Type B pancreatic cell (in vitro differentiated cells): ENCODE measurements at places on chromosomes 13 and 19. TPM values are rescaled to one million over a fixed set of nuclear protein-coding genes. Genes with fewer than 3 reads are reported as not detected.

The SHD gene
- total RNA-seq: 4.9 and 6.1 TPM in 2 replicates

The ABHD8 gene
- 11.6 and 14.3 TPM in 2 replicates for total RNA-seq

The PCDH20 gene
- 7.2 and 13.4 TPM in 2 replicates for total RNA-seq

GRCh38 chr13:49958321-49958720 lies 22.2 kb upstream of the SPRYD7 start:
- no peaks in the 10 kb centered on the region for H3K27me3 ChIP-seq
- H3K27ac ChIP-seq: no peak overlapping the region
- DNase-seq: no peak
- H3K36me3 ChIP-seq: peaks cover 22% of the 10 kb centered on the region
- no peaks in the 10 kb centered on the region for H3K4me1 ChIP-seq
- no peak overlapping the region for H3K4me3 ChIP-seq

GRCh38 chr19:40367577-40368434 lies 19.3 kb downstream of the PLD3 start:
- H3K4me1 ChIP-seq: peaks cover 18% of the 10 kb centered on the region
- H3K36me3 ChIP-seq: peaks cover 8% of the 10 kb centered on the region
- no peaks in the 10 kb centered on the region for H3K27me3 ChIP-seq
- no peak for DNase-seq
- H3K4me3 ChIP-seq: no peak overlapping the region

DNA sequence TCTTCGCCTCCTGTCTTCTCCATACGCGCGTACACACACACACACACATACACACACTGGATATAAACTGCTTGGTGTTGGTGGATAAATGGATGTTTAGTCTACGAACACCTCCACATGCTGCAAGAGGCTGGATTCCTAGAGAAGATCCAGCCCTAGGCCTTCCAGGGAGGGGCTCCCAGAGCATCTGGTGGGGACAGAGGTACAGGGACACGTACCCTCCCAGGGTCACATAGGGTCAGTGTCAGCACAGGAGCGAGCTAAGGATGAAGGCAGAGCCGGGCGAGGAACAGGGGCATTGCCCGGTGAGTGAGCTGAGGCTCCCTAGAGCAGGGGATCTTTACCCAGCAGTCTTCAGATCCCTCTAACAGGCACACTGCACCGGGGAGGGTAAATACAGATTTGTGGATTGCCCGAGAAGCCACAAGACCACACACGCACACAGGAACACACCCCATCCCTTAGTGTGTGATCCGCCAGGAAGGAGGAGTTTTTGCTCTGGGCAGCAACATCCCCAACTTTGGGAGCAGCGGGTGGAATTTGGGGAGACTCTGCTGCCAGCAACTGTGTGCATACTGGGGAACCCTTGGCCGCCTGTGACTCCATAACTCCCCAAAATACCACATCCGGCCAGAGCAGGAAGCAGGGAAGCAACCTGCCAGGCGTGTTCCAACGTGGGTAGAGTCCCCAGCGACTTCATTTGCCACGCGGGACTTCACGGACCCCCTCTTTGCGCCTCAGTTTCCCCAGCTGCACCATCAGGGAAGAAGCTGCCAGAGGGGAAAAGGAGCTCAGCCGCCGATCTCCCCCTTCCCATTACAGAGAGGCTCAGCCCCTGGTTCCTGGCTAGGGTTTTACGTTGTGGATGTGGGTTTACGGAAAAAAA lies 5.8 kb upstream of the TLE2 start:
- peak overlapping the region; percentile 93 for H3K4me3 ChIP-seq
- DNase-seq: no peak
- H3K4me1 ChIP-seq: peaks cover 32% of the 10 kb centered on the region
- H3K36me3 ChIP-seq: no peaks in the 10 kb centered on the region
- peaks cover 40% of the 10 kb centered on the region for H3K27me3 ChIP-seq
- peak overlapping the region; percentile 96 for H3K27ac ChIP-seq

- peaks cover 4% of the 10 kb centered on the region for H3K4me1 ChIP-seq
- no peak overlapping the region for H3K4me3 ChIP-seq
- no peaks in the 10 kb centered on the region for H3K27me3 ChIP-seq
- H3K27ac ChIP-seq: no peak overlapping the region
Measured at GRCh38 chr13:32624441-32624840, 38.2 kb downstream of the PDS5B start.

DNA sequence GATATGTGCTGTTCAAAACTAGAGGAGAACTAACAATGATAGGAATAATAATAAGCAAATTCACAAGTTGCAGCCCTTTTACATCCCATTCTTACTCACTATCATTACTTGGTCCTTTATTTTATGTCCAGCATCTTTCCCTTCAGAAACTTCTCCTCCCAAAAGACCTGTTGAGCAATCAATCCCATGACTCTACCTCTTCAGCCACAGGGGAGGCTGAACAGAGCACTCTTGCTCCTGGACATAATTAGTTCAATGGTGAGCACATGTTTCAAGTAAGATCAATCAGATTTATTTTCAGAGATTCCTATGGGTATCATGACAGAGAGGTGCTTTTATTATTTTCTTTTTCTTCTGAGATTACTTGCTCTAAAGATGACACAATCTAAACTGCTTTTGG lies 260.0 kb downstream of the COG6 start:
- H3K4me1 ChIP-seq: no peaks in the 10 kb centered on the region
- no peaks in the 10 kb centered on the region for H3K27me3 ChIP-seq
- no peak overlapping the region for H3K27ac ChIP-seq
- H3K36me3 ChIP-seq: no peaks in the 10 kb centered on the region
- DNase-seq: no peak

GRCh38 chr13:38900188-38900587 lies 90.4 kb downstream of the STOML3 start:
- H3K27me3 ChIP-seq: no peaks in the 10 kb centered on the region
- H3K4me1 ChIP-seq: peaks cover 17% of the 10 kb centered on the region
- H3K4me3 ChIP-seq: no peak overlapping the region
- DNase-seq: no peak
